Esophagus muscularis mucosa (tissue), 4 donors: ENCODE measurements at places on chromosomes 3 and 15. TPM values are rescaled to one million over a fixed set of nuclear protein-coding genes. Genes with fewer than 3 reads are reported as not detected.

- DNase-seq: no peak
Measured at GRCh38 chr3:69770976-69771634, 31.8 kb downstream of the MITF start.

GRCh38 chr15:61091856-61092255, 137.2 kb downstream of the RORA start:
- DNase-seq: no peak

GRCh38 chr3:16884084-16884747, 539 bp upstream of the PLCL2 start:
- no peak for DNase-seq

GRCh38 chr15:90192961-90193786, 8.0 kb upstream of the SEMA4B start:
- no peak for DNase-seq

- DNase-seq: peak; percentile 42
Measured at GRCh38 chr3:195548006-195548405, 4.9 kb upstream of the PPP1R2 start.

- no peak for DNase-seq
Measured at GRCh38 chr3:150371741-150372254, 36.3 kb upstream of the TSC22D2 start.

DNA sequence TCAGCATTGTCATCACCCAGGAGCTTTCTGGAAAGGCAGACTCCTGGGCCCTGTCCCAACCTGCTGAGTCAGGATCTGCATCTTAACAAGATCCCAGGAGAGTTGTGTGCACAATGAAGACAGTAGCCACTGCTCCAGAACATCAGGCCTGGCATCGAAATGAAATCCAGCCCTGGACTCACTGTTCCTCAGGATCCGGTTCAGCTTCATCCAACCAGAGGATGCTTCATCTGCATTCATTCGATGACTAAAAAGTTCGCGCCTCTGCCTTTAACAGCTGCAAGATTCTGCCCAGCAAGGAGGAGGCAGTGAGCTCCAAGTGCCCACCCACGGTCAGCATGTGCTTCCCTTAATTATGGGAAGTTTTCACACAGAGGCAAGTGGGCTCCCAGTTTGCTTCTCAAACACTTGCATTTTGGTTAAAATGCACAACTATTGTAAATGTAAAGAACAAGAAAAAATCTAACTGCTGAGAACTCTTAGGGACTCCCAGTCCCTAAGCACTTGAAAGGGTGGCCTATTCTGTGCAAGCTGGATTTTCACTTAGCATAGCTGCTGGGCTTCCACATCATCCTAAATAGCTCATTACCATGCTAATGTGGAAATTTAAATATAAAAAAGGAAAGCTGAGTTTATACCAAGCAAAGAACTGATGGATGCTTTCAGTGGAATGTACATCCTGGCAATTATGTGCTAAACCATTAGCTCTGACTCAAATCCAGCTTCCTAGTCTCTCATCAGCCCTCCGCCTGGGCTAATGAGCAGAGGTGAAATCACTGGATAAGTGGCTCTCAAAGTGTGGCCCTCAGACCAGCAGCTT, 25.5 kb upstream of the ESYT3 start:
- no peak for DNase-seq

- DNase-seq: no peak
Measured at GRCh38 chr3:12501360-12502020, 17.2 kb downstream of the TSEN2 start.

GRCh38 chr15:76346669-76347481, 10.3 kb downstream of the ISL2 start:
- no peak for DNase-seq

GRCh38 chr3:65400899-65401298, 637.8 kb downstream of the MAGI1 start:
- no peak for DNase-seq

The TLR9 gene
- total RNA-seq: 0.13 TPM

The GABPB1 gene
- total RNA-seq: 13.7 TPM

The PLA2G4E gene
- not detected for total RNA-seq

The NR1I2 gene
- total RNA-seq: not detected

The TAGLN3 gene
- total RNA-seq: 0.83 TPM

The FGF7 gene
- 67.8 TPM for total RNA-seq
